ENCODE measurements at places on chromosomes 1 and 21.
A peak's percentile ranks its signal among the peaks of the same experiment; 100 is the strongest.

DNA sequence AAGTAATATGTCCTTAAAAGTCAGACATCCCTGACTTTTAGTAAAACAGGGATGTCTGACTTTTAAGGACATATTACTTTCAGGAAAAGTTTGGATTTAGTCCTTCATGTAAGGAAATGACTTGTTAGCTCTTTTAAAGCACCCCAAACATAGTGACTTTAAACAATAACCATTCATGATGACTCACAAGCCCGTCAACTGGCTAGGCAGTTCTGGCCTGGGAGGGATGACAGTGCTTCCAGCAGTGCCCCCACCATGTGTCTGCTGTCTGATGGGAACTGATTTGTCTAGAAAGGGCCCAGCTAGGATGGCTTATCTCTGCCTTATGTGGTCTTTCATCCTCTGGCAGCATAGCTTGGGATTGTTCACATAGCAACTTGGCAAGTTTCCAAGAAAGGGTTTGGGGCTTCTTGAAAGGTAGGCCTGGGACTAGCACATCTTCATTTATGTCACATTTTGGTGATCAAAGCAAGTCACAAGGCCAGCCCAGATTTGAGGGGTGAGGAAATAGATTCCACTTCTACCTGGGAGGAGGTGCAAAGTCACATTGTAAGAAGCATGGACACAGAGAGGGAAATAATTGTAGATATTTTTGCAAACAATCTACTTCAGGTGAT is 143.5 kb downstream of the C1orf94 start:
- DNase-seq: no peak

- DNase-seq: no peak
These were observed 446.6 kb downstream of the PLA2G4A start for GRCh38 chr1:187275346-187275745.

- DNase-seq: no peak
These were observed 14.4 kb downstream of the CD55 start for GRCh38 chr1:207335695-207336363.

GRCh38 chr21:35059742-35060141 is 10.6 kb upstream of the RUNX1 start:
- no peak for DNase-seq

DNA sequence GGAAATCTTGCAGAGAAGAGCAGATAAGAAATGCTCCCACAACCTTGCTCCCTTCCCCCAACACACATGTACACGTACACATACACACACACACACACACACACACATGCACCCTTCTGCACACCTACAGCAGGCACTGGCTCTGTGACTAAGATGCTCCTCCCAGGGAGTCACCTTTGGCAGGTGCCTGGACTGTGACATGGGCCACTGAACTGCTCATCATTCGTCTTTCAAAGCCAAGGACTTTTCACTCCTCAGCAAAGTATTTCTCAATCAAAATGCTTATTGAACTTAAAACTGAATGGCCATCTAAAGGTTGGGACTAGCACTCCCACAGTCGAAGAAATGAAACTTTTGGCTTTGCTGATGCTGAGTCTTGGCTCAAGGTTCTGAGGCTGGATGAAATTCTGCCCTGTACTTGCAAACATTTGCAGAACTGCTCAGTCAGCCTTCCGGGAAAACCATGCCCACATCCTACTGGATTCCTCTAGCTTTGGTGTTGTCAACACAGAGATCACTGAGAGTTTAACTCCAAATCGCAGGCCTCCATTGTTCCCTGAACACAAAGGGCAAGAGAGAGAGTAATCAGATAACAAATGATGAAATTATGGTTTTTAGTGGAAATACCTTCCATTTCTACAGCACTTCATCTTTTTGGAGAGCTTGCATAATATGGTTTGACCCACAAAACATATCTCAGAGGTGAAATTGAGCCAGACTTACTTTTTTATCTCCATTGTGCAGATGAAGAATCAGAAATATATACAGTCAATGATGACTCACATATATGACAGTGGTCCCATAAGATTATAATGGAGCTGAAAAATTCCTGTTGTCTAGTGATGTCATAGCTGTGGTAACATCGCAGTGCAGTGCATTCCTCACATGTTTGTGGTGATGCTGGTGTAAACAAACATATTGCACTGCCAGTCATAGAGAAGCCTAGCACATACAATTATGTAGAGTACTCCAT is 72.4 kb upstream of the BCAR3 start:
- DNase-seq: no peak

DNA sequence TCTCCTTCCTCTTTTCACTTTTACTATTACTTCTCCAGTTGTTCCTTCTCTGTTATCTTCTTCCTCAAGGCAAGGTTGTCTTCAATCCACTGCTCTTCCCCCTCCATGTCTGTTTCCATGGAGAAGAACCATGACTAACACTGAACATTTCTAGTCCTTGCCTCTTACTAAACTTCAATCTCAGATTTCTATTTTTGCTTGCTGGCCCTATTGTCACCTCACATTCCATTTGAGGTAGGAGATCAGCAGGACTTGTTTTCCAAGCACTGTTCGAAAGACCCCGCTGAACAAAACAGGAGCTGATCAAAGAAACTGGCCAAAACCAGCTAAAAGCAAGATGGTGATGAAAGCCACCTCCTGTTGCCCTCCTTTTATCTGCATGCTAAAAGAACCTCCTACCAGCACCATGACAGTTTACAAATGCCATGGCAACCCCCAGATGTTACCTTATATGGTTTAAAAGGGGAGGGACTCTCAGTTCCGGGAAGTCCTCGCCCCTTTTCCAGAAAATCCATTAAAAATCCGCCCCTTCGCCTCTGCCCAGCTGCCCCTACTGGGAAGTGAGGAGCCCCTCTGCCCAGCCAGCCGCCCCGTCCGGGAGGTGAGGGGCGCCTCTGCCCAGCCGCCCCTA is 22.6 kb downstream of the GON4L start:
- DNase-seq: peak; percentile 36
